ENCODE measurements at places on chromosomes 13 and 19.

- DNase-seq, result no peak
These were observed 85.5 kb downstream of the ZNF429 start for GRCh38 chr19:21590867-21591266.

GRCh38 chr13:27147530-27148170, 24.0 kb downstream of the USP12 start:
- DNase-seq, result no peak

- no peak for DNase-seq
These were observed 1.5 kb downstream of the ZNF787 start for GRCh38 chr19:56119582-56119978.

GRCh38 chr13:94433055-94433961, 46.2 kb downstream of the DCT start:
- DNase-seq, result no peak

- DNase-seq, result no peak
These were observed 8.1 kb upstream of the STOML3 start for GRCh38 chr13:38998739-38999138.

- no peak for DNase-seq
These were observed 64.0 kb downstream of the GNG7 start for GRCh38 chr19:2638417-2638940.
